ENCODE measurements at places on chromosomes 3 and 15. TPM values are rescaled to one million over a fixed set of nuclear protein-coding genes. Genes with fewer than 3 reads are reported as not detected.

DNA sequence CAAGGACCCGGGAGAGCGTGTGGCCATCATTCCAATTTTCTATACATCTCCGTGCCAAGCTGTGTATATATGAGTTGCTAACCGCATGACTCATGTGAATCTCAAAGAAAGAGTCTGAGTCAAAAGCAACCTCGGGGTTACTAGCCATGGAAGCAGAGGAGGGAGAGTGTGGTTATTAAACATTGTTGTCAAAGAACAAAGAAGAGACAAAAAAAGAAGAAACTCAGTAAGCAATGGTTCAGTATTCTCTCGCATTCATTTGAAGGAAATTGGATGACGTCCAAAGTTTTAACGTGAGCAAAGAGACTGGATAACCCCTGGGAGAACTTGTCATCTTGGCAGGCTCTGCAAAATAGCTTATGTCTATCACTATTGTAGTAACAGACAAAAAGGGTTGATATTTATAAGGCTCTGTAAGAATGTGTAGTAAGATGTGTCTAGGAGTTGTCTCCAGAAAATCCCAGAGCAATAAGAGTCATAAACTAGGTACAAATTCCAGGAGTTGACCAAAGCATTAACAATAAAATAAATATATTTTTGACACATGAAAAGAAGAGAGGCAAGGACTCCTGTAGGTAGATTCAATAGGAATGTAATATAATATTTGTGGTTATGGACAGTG lies 52.8 kb upstream of the GRM7 start:
- no peak for DNase-seq

DNA sequence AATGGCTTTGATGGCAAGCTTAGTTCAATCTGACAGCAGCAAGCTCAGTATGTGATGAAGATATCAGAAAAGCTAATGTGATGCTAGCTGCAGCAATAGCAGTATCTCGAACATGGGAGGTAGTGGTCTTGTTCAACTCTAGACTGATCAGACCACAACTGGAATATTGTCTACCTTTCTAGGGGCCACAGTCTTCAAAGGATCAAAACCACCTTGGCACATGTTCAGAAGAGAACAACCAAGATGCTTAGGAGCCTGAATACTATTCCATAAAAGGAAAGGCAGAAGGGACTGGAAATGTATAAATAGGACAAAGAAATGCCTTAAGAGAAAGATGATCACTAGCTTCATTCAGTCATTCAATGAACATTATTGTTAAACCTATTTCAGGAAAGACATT lies 2.3 kb downstream of the C3orf70 start:
- no peak for DNase-seq

DNA sequence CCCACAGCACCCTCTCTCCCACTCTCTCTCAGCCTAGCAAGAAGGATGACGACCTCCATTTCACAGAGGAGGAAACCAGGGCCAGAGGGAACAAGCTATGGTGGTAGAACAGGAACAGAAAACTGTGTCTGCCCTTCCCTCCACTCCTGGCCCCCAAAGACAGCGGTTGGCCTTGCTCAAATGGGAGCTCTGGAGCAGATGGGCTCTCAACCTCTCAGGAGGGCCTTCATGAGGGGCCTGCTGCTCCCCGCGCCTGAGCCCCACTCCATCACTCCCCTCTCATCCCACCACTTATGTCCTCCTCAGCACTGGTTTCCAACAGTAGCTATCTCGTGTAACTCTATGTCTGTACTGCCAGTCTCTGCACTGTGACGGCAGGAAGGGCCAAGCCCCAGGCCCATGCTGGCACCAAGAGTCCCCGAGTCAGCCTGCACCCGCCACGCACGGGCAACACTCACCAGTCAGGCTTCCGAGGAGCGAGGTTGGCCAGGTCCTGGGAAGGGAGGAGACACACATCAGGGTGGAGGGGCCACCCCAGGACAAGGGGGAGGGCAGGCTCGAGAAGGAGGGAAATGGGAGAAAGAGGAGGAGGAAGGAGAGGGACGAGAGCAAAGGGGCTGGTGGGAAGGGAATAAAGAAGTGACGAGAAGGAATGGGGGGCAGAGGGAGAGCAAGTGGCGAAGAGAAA lies 45.5 kb downstream of the PTH1R start:
- DNase-seq = no peak

GRCh38 chr3:135326851-135327250 lies 531.8 kb downstream of the EPHB1 start:
- no peak for DNase-seq

DNA sequence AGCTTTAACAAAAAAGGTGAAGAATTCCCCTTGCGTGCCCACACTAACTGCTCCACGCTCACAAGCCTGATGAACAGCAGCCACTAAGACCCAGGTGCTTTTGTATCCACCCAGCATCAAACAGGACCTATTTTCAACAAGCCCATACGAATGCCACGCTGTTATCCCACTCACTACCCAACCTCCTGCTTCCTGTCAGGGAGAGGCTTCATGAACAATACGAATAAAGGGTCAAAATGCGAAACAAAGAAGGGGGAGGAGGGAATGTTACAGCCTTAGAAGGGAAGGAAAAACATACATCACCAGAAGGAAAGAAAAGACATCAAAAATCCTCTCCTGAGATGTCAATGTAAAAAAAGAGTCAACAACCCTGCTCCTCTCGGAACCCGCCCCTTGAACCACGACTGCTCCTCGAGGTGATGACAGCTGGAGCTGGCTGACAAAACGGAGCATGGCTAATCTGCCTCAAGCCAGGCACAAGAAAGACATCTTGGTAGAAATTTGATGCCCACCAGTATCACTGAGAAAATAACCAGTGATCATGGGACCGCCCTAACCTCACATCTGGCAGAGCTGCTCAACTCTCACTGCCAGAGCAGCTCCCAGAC lies 9.7 kb downstream of the ERC2 start:
- DNase-seq = no peak

DNA sequence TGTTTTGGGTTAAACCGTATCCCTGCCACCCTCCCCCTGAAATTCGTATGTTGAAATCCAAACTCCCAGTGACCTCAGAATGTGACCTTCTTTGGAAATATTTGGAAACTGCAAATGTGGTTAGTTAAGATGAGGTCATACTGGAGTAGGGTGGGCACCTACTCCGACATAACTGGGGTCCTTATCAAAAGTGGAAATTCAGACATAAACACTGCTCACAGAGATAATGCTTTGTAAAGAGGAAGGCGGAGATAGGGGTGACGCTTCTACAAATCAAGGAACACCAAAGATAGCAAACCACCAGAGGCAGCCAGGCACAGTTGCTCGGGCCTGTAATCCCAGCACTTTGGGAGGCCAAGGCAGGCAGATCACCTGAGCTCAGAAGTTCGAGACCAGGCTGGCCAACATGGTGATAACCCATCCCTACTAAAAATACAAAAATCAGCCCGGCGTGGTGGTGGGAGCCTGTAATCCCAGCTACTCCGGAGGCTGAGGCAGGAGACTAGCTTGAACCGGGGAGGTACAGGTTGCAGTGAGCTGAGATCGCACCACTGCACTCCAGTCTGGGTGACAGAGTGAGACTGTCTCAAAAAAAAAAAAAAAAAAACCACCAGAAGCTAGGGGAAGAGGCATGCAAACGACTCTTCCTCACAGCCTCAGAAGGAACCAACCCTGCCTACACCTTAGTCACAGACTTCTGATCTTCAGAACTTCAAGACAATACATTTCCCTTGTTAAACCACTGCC lies 51.1 kb upstream of the CHD2 start:
- DNase-seq = no peak

DNA sequence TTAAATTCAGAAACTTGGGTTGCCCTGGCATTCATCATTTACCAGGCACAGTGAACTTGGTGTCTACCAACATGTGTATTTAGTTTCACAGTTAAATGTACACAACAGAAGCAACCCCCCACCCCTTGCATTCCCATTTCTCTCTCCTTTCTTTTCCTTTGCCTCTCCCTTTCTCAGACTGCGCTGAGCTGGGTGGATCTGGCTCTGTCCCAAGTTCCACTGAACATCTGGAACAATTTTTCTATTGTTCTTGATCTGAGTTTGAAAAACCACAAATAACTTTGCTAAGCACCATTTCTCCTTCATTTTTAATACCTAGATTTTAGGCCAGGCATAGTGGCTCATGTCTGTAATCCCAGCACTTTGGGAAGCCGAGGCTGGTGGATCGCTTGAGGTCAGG lies 242.2 kb downstream of the ABHD5 start:
- no peak for DNase-seq

GRCh38 chr3:48196611-48197010 lies 8.4 kb upstream of the CDC25A start:
- no peak for DNase-seq

GRCh38 chr3:46196261-46196957 lies 11.7 kb downstream of the CCR1 start:
- no peak for DNase-seq

DNA sequence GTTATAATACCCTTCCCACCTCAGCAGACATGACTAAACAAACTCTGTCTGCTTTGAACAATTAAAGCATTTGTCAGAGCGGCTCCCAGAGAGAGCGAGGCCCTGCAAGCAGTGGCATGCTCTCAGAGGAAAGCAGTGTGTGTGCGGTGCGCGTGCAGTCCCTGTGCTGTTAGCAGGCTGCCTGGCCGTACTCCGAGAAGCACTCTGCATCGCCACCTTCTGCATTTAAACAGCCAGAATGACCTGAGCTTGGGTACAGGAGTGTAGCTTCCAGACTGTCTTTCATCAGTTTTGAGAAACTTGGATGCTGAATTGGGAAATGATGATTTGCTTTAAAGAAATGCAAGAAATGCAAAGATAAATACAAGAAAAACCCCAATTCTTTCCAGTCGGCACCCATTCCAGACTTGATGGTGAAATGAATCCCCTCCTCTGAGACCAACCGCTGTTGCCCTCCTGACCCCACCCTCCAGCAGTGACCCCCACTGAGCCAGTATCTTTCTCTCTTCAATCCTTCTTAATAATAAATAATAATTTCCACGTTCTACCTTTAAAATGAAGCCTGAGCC lies 113.5 kb downstream of the VGLL4 start:
- DNase-seq = peak; percentile 66

GRCh38 chr3:184616436-184616835 lies 54.9 kb downstream of the EPHB3 start:
- DNase-seq = no peak

DNA sequence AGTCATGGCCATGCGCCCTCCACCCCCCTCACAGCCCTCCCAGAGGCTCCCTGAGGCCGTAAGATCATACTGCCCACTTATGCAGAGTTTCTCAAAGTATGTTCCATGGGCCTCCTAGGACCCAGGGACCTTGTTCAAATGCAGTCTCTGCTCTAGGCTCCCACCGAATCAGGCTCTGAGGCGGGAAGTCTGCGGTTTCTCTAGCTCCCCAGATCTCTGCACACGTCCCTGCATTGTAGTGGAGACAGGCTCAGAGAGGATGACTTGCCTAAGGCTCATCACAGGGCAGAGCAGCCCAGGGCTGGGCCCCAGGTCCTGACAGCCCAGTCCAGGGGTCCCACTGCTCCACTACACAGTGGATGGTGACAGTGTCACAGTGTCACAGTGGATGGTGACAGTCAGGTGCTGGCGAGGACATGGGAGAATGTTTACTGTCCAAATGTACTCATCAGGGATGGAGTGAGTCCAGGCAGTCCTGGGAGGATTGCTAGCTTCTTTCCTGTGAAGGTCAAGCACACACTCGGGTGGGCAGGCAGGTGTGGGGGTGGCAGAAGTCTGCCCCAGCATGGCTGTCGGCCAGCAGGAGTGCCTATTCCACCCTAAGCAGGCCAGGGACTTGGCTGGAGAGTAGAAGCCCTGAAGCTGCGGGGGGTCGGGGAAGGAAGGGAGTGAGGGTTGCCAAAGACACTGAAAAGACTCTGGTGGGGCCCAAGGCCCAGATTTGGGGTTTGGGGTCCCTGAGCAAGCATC lies 12.4 kb downstream of the ANKRD63 start:
- DNase-seq = no peak

DNA sequence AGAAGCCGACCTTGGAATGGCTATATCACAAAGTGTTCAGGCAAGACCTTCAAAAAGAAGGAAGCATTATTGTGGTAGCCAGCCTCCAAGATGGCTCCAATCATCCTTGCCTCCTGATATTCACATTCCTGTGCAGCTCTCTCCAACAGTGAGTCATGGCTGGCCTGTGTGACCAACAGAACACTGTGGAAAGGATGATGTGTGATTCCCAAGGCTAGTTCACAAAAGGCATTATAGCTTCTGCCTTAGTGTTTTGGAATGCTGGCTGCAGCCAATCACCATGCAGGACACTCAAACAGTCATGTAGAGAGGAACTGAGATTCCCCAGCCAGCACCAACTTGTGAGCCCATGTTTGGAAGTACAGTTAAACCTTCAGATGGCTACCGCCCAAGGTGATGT lies 102.6 kb downstream of the EFL1 start:
- no peak for DNase-seq

DNA sequence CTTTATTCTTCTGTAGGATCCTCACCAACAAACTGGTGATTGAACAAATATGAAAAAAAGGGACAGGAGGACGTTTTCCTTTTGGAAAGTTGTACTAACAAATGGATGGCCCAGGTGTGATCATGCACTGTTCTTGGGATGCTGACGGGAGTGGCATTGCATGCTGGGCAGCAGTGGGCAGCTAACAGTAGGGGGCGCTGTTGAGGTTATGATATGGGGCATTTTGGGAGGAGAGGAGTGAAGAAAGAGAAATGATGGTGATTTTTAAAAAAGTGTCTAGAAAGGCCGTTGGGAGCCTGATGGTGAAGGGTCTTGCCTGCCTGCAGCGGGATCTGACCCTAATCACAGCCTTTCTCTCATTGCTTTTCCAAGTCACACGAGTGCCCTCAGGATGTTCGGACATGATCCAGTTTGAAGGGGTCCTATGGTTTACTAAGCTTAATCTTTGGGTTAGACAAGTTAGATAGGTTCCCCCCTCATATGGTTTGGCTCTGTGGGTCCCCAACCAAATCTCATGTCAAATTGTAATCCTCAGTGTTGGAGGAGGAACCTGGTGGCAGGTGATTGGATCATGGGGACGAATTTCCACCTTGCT lies 46.2 kb upstream of the PRTG start:
- DNase-seq = no peak

DNA sequence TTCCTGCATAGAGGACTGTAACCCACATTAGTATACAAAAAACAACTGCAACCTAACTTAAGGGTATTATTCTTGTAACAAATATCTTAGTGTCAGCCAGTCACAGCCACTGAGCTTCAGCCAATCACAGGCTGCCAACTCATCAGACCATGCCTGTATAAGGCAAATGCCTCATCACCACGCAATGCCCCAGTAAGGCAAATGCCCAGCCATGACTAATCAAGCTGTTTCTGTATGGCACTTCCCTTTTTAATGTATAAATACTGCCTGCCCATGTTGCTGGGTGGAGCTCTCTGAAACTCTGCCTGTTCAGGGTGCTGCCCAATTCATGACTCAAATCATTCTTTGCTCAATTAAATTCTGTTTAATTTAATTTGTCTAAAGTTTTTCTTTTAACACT lies 18.4 kb upstream of the GABRA5 start:
- no peak for DNase-seq

GRCh38 chr3:34575776-34576175 lies 777.3 kb downstream of the PDCD6IP start:
- no peak for DNase-seq

GRCh38 chr3:192645437-192645836 lies 81.9 kb downstream of the FGF12 start:
- DNase-seq = no peak

The AMT gene
- total RNA-seq = 17.6 TPM

The AP2M1 gene
- 183 TPM for total RNA-seq

The GOLGA6L10 gene
- total RNA-seq = 0.35 TPM

The STARD5 gene
- 2.2 TPM for total RNA-seq

The MNS1 gene
- 2.0 TPM for total RNA-seq

The FBXO40 gene
- total RNA-seq = 81.6 TPM

The CAMKV gene
- total RNA-seq = not detected

The LRRC31 gene
- not detected for total RNA-seq

The AMOTL2 gene
- total RNA-seq = 119 TPM

The MTHFS gene
- total RNA-seq = 12.0 TPM

The SMCO1 gene
- total RNA-seq = 42.3 TPM
